ENCODE measurements at places on chromosomes 3 and 15. TPM values are rescaled to one million over a fixed set of nuclear protein-coding genes. Genes with fewer than 3 reads are reported as not detected.

The TMEM202 gene
- not detected for total RNA-seq

The CCDC39 gene
- not detected for total RNA-seq

The IL17RC gene
- 1.2 TPM for total RNA-seq

The LMAN1L gene
- 0.72 TPM for total RNA-seq

The TTC23 gene
- total RNA-seq: 0.75 TPM

The ADAMTS9 gene
- not detected for total RNA-seq

The ASB7 gene
- 23.1 TPM for total RNA-seq

The EFCC1 gene
- total RNA-seq: 0.28 TPM

The FEZF2 gene
- total RNA-seq: not detected

The DAZL gene
- total RNA-seq: not detected

The PDZRN3 gene
- not detected for total RNA-seq

The RSRC1 gene
- 41.1 TPM for total RNA-seq

The DZIP1L gene
- not detected for total RNA-seq

The ELL3 gene
- total RNA-seq: not detected

The TAGLN3 gene
- not detected for total RNA-seq

The CGNL1 gene
- not detected for total RNA-seq

The TMEM212 gene
- total RNA-seq: not detected

The NR2E3 gene
- not detected for total RNA-seq

The MINAR1 gene
- 0.54 TPM for total RNA-seq

The TRIP4 gene
- total RNA-seq: 37.1 TPM

The ALPK3 gene
- total RNA-seq: 1.1 TPM

The LRRC31 gene
- not detected for total RNA-seq

The CNTN3 gene
- total RNA-seq: not detected

The DISP2 gene
- total RNA-seq: 0.26 TPM

The DOCK3 gene
- 1.4 TPM for total RNA-seq

The LRRIQ4 gene
- not detected for total RNA-seq

The CHRNA5 gene
- total RNA-seq: 0.45 TPM

The TRPC1 gene
- total RNA-seq: 0.21 TPM

The FILIP1L gene
- total RNA-seq: 0.12 TPM

The PPP1R14D gene
- not detected for total RNA-seq

The CYP1A2 gene
- not detected for total RNA-seq
